ENCODE measurements at places on chromosomes 3 and 15.

- DNase-seq = no peak
Observed at GRCh38 chr15:69656271-69657030, 203.8 kb downstream of the RPLP1 start.

GRCh38 chr3:106345353-106346027 lies 476.7 kb upstream of the CBLB start:
- DNase-seq = peak; percentile 42

DNA sequence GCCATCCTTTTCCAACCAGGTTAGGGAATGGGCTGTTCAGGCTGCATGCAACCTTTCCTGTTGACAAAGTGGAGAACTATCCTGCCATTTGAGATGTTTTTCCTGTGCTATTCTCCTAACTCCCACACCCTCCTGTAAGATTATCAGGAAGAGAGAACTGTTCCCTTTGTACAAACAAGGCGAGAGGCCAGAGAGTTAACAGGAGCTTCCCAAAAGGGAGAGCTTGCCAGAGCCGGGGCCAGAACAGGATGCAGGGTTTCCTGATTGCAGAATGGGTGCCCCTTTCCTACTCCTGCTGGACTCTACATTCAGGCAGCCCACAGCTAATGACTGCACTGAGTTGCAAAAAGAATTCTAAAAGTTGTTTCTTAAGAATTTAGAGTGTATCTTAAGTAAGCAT lies 17.1 kb downstream of the PML start:
- no peak for DNase-seq

- no peak for DNase-seq
Observed at GRCh38 chr15:78347586-78348543, 7.7 kb downstream of the CRABP1 start.

GRCh38 chr15:80584973-80585525 lies 110.1 kb upstream of the ABHD17C start:
- no peak for DNase-seq

- DNase-seq = no peak
Observed at GRCh38 chr3:122146466-122146865, 37.0 kb upstream of the CASR start.

- peak; percentile 92 for DNase-seq
Observed at GRCh38 chr3:57100046-57100695, 39.7 kb downstream of the SPATA12 start.

DNA sequence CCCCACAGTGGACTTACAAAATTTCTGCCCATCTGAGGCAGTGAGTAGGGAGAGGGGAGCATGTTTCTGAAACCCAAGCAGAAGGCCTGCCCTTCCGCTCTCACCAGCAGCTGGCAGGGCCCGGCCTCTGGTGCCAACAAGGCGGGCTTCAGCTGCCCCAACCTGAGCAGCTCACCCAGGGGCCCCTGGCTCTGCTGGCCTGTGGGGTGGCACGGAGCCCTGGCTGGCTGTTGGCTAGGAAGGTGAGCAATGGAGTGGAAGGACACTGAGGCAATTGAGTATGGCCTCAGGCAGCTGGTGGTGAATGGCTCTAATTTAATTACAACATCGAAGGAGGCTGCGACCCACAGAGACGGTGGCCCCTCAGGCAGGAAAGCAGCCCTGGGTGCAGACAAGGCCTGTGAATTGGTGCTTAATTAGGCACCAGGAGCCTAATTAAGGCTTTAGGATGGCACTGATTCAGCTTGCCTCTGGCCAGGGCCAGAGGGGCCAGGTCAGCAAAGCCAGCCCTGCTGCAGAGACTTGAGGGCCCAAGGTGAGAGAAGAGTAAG lies 60.9 kb downstream of the ST8SIA2 start:
- no peak for DNase-seq

GRCh38 chr3:32383136-32383711 lies 8.4 kb upstream of the CMTM7 start:
- peak; percentile 75 for DNase-seq

DNA sequence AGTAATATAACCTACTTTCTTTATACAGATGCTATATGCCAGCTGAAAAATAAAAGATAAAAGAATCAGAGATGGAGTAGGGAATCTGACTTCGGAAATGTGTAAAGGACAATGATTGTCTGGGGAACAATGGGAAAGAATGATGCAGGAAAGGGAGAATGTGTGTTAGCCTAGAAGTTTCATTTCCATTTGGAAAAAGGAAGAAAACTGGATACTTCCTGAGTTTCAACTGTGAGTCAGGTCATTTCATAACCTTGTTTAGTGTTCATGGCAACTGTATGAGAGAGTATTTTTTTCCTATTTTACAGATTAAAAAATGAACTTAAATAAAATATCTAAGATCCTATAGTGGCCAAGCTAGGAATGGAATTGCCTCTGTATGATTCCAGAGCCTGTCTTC lies 261.3 kb upstream of the NECTIN3 start:
- DNase-seq = no peak

GRCh38 chr3:192422321-192422996 lies 304.9 kb downstream of the FGF12 start:
- no peak for DNase-seq
